Left ventricle myocardium inferior (tissue), 1 donor: ENCODE measurements at places on chromosomes 6 and 20. TPM values are rescaled to one million over a fixed set of nuclear protein-coding genes. Genes with fewer than 3 reads are reported as not detected.

The GHRH gene
- 0.93 TPM for total RNA-seq

DNA sequence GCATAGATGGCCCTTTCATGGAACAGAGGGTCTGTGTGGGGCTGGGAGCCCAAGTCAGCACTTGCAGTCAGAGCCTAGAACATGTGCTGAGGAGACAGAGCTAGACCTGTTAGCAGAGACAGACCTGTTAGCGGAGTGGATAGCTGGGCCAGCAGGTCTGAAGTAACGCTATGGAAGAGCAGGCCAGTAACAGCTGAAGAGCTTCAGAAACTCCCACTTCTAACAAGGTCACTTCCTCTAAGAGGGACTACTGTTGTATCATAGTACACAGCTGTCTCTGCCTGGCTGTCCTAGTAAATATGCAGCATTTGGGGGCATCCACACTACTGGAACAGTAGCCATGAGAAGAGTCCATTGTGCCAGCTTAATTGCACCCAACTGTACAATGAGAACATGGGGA, 41.2 kb upstream of the POLR1H start:
- no peak for DNase-seq
- H3K4me1 ChIP-seq: no peaks in the 10 kb centered on the region
- H3K4me3 ChIP-seq: no peak overlapping the region
- peaks cover 18% of the 10 kb centered on the region for H3K36me3 ChIP-seq
- H3K27me3 ChIP-seq: no peaks in the 10 kb centered on the region

- no peaks in the 10 kb centered on the region for H3K36me3 ChIP-seq
- peaks cover 12% of the 10 kb centered on the region for H3K27me3 ChIP-seq
- no peak for DNase-seq
- no peak overlapping the region for H3K27ac ChIP-seq
- H3K4me3 ChIP-seq: no peak overlapping the region
Observed at GRCh38 chr20:41716436-41716835, 98.3 kb upstream of the CHD6 start.

DNA sequence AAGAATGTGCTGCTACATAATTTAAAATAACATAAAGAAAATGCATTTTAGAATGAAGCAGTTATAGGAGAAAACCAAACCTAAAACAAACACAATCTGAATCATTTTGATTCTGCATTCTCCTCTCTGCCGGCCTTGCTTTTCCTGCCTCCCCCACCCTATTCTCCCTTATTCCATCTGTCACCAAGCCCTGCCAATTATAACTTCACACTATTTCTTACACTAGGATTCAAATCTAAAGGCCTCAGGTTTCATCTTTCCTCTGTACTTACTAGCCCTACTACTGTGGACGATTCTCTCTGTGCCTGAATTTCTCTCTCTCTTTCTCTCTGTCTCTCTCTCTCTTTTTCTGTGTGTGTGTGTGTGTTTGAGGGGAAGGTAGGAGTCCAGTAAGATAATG, 18.7 kb upstream of the PRIM2 start:
- no peaks in the 10 kb centered on the region for H3K27me3 ChIP-seq
- no peaks in the 10 kb centered on the region for H3K36me3 ChIP-seq
- no peak overlapping the region for H3K27ac ChIP-seq
- H3K4me3 ChIP-seq: no peak overlapping the region
- no peak for DNase-seq

DNA sequence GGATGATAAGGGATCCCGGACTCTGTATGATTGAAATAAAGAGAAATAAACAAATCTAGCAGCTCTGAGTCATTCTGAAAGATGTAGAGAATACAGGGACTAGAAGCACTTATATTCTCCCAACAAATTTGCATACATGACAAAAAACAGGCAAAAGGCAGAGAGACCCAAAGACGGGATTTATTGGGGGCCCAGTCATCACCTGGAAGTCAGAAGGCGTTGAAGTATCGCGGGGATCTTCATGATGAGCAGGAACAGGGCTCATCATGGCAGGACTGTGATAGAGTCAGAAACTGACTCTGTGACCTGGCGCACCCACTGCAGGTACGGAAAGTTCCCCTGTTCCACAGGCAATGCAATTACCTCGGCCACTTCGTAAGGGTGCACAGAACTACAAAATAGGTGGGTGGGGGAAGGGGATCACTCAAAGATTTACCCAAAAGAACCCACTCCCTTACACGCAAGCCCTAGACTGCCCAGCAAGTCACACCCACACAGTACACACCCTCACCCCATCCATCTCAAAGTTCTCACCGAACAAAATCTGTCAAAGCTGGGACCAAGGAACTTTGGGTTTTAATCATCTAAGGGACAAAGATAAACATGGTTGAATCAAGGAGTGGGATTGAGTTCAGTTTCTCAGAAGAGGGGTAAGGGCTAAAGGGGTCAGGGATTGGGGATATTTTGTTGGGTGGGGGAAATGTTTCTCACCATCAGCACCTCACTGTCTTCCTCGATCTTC, 1.4 kb downstream of the CUTA start:
- peaks cover 74% of the 10 kb centered on the region for H3K4me1 ChIP-seq
- H3K36me3 ChIP-seq: peaks cover 46% of the 10 kb centered on the region
- peak overlapping the region; percentile 97 for H3K27ac ChIP-seq
- no peaks in the 10 kb centered on the region for H3K27me3 ChIP-seq

GRCh38 chr6:168280899-168281245, 38.7 kb downstream of the DACT2 start:
- H3K27ac ChIP-seq: no peak overlapping the region
- H3K4me3 ChIP-seq: no peak overlapping the region
- no peaks in the 10 kb centered on the region for H3K4me1 ChIP-seq
- H3K36me3 ChIP-seq: no peaks in the 10 kb centered on the region

DNA sequence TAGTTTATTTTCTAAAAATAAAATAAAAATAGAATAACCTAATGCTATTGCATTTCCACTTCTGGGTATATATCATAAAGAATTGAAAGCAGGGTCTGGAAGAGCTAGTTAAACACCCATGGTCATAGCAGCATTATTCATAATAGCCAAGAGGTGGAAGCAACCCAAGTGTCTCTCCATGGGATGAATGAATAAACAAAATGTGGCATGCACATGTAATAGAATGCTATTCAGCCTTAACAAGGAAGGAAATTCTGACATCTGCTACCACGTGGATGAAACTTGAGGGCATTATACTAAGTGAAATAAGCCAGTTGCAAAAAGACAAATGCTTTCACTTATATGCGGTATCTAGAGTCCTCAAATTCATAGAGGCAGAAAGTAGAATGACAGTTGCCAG, 130.8 kb downstream of the TIAM2 start:
- DNase-seq: no peak
- H3K4me1 ChIP-seq: peaks cover 7% of the 10 kb centered on the region
- no peaks in the 10 kb centered on the region for H3K27me3 ChIP-seq
- no peak overlapping the region for H3K27ac ChIP-seq
- no peaks in the 10 kb centered on the region for H3K36me3 ChIP-seq

The ZNF133 gene
- 7.4 TPM for total RNA-seq

The DLL1 gene
- total RNA-seq: 11.7 TPM

- H3K4me3 ChIP-seq: no peak overlapping the region
- H3K27ac ChIP-seq: no peak overlapping the region
- peaks cover 24% of the 10 kb centered on the region for H3K36me3 ChIP-seq
Observed at GRCh38 chr6:29730575-29731126, 7.4 kb downstream of the HLA-F start.
